ENCODE measurements at places on chromosomes 1 and 21. TPM values are rescaled to one million over a fixed set of nuclear protein-coding genes. Genes with fewer than 3 reads are reported as not detected.

GRCh38 chr1:205843036-205843859 lies 6.7 kb downstream of the PM20D1 start:
- DNase-seq = no peak
- no peaks in the 10 kb centered on the region for H3K27me3 ChIP-seq
- H3K36me3 ChIP-seq = no peaks in the 10 kb centered on the region
- H3K4me1 ChIP-seq = peaks cover 14% of the 10 kb centered on the region
- H3K27ac ChIP-seq = no peak overlapping the region
- H3K4me3 ChIP-seq = no peak overlapping the region

DNA sequence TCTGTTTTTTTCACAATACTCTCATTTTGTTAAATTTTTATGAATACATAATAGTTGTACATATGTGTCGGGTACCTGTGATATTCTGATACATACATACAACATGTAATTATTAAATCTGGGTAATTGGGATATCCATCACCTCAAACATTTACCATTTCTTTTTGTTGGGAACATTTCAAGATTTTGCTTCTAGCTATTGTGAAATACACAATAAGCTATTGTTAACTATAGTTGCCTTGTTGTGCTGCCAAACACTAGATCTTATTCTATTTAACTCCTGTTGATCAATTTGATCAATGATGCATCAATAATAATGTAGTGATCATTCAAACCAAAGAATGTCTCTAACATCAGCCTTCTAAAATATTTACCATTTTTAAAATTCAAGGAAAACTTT lies 234.6 kb upstream of the NR5A2 start:
- DNase-seq = no peak
- no peak overlapping the region for H3K4me3 ChIP-seq
- no peaks in the 10 kb centered on the region for H3K27me3 ChIP-seq
- no peak overlapping the region for H3K27ac ChIP-seq
- no peaks in the 10 kb centered on the region for H3K36me3 ChIP-seq

- H3K36me3 ChIP-seq = no peaks in the 10 kb centered on the region
- no peak for DNase-seq
- no peak overlapping the region for H3K27ac ChIP-seq
- H3K4me1 ChIP-seq = no peaks in the 10 kb centered on the region
- no peak overlapping the region for H3K4me3 ChIP-seq
Observed at GRCh38 chr1:58437623-58438022, 108.9 kb downstream of the OMA1 start.

DNA sequence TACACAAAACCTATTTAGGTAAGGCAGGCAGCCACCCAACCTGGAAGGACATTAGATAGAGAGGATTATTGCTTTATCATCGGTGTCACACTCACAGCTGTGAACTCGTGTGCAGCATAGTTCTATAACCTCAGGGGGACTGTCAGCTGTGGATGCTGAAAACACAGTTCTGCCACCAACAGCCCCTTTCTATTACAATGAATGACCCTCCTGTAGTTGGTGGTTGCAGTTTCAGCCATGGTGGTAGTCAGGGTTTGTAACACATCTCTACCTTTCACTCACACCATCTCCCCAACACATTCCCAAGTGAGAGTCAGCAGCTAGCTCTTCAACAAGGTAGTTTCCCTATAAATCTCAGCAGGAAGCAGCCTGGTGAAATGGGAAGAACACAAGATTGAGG lies 136.8 kb downstream of the ZC3H11B start:
- no peak overlapping the region for H3K4me3 ChIP-seq
- no peaks in the 10 kb centered on the region for H3K4me1 ChIP-seq
- H3K36me3 ChIP-seq = no peaks in the 10 kb centered on the region
- peaks cover 3% of the 10 kb centered on the region for H3K27me3 ChIP-seq
- no peak overlapping the region for H3K27ac ChIP-seq

- no peaks in the 10 kb centered on the region for H3K36me3 ChIP-seq
- DNase-seq = no peak
- H3K4me3 ChIP-seq = no peak overlapping the region
- H3K27ac ChIP-seq = no peak overlapping the region
Observed at GRCh38 chr1:25554430-25554780, 11.0 kb downstream of the LDLRAP1 start.

- peaks cover 21% of the 10 kb centered on the region for H3K4me1 ChIP-seq
- H3K27me3 ChIP-seq = no peaks in the 10 kb centered on the region
- no peaks in the 10 kb centered on the region for H3K36me3 ChIP-seq
- H3K4me3 ChIP-seq = no peak overlapping the region
- no peak for DNase-seq
- no peak overlapping the region for H3K27ac ChIP-seq
Observed at GRCh38 chr1:59072583-59072947, 224.3 kb upstream of the FGGY start.

- no peak for DNase-seq
- H3K36me3 ChIP-seq = no peaks in the 10 kb centered on the region
- no peak overlapping the region for H3K4me3 ChIP-seq
- H3K4me1 ChIP-seq = no peaks in the 10 kb centered on the region
Observed at GRCh38 chr1:47424336-47424982, 8.4 kb downstream of the FOXE3 start.

The TNNI3K gene
- 66.1 TPM for total RNA-seq

The BCAS2 gene
- total RNA-seq = 36.9 TPM

The RGS13 gene
- total RNA-seq = not detected

The CCDC185 gene
- not detected for total RNA-seq

The METTL25B gene
- 13.3 TPM for total RNA-seq

The S100A7 gene
- total RNA-seq = not detected

The S100A11 gene
- 75.6 TPM for total RNA-seq

The TRPM2 gene
- total RNA-seq = 1.3 TPM

The CA6 gene
- not detected for total RNA-seq
